Fibroblast of villous mesenchyme (primary cell): ENCODE measurements at places on chromosomes 1 and 21. TPM values are rescaled to one million over a fixed set of nuclear protein-coding genes. Genes with fewer than 3 reads are reported as not detected.

The LHX8 gene
- under 0.01 TPM in 1 of 2 replicates, not detected in the other for total RNA-seq

The NUDT4B gene
- 25.4 and 30.2 TPM in 2 replicates for total RNA-seq

The TNFRSF4 gene
- total RNA-seq: 0.32 and 0.43 TPM in 2 replicates

The KRTAP19-3 gene
- not detected in 2 replicates for total RNA-seq

The IL12RB2 gene
- under 0.01 TPM in 1 of 2 replicates, not detected in the other for total RNA-seq
